Transverse colon (tissue), 4 donors: ENCODE measurements at places on chromosomes 3 and 15. TPM values are rescaled to one million over a fixed set of nuclear protein-coding genes. Genes with fewer than 3 reads are reported as not detected.

DNA sequence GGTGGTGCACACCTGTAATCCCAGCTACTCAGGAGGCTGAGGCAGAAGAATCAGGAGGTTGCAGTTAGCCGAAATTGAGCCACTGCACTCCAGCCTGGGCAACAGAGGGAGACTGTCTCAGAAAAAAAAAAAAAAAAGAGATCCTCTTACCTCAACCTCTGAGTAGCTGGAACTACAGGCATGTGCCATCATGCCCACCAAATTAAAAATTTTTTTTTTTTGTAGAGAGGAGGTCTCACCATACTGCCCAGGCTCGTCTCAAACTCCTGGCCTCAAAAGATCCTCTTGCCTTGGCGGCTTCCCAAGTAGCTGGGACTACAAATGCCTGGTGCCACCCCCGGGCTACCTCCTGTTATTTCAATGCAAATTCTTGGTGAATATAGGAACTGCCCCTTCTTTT is 1.5 kb downstream of the UMPS start:
- no peak for DNase-seq

GRCh38 chr15:40985541-40986330 is 32.5 kb downstream of the CHAC1 start:
- no peak for DNase-seq

DNA sequence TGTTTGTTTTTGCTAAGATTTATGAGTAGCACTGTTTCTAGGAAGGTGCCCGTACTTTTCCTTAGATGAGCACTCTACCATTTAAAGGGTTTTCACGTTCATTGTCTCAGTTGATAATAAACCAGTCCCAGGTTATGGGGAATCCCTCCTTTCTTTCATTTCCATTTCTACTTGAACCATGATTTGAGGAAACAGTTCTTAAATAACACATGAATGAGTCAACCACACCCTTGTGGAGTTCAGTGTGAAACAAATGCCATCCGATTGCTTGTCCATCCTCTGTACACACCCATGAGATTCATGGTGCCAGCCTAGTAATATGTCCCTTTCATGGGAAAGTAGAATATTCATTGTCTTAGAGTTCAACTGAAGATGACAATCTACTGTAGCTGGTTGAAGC is 23.1 kb downstream of the CMTM8 start:
- DNase-seq = no peak

GRCh38 chr15:51108933-51109550 is 14.3 kb upstream of the TNFAIP8L3 start:
- no peak for DNase-seq

DNA sequence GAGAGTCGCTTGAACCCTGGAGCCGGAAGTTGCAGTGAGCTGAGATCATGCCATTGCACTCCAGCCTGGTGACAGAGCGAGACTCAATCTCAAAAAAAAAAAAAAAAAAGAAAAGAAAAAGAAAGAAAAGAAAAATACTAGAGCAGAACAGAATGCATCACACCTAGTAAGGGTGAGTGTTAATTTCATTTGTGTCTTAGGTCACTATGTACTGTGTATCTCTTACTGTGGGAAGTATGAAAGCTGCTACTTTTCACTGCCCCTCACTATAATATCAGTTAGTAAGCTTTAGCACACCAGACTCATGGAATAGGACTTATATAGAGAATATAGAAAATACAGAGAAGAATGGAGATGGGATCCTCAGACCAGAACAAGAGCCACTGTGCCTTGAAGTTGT is 45.9 kb upstream of the RASA2 start:
- no peak for DNase-seq

- no peak for DNase-seq
Measured at GRCh38 chr3:106034313-106034712, 165.5 kb upstream of the CBLB start.

GRCh38 chr15:58433597-58434333 is 2.0 kb downstream of the LIPC start:
- DNase-seq = no peak

GRCh38 chr3:16059711-16060357 is 114.6 kb upstream of the GALNT15 start:
- DNase-seq = no peak

GRCh38 chr3:41053220-41053619 is 146.1 kb upstream of the CTNNB1 start:
- no peak for DNase-seq

GRCh38 chr3:45647148-45647619 is 42.0 kb upstream of the SACM1L start:
- no peak for DNase-seq

- DNase-seq = no peak
Measured at GRCh38 chr3:109188741-109189140, 52.2 kb downstream of the C3orf85 start.

- no peak for DNase-seq
Measured at GRCh38 chr3:39191773-39192172, 622 bp downstream of the XIRP1 start.

DNA sequence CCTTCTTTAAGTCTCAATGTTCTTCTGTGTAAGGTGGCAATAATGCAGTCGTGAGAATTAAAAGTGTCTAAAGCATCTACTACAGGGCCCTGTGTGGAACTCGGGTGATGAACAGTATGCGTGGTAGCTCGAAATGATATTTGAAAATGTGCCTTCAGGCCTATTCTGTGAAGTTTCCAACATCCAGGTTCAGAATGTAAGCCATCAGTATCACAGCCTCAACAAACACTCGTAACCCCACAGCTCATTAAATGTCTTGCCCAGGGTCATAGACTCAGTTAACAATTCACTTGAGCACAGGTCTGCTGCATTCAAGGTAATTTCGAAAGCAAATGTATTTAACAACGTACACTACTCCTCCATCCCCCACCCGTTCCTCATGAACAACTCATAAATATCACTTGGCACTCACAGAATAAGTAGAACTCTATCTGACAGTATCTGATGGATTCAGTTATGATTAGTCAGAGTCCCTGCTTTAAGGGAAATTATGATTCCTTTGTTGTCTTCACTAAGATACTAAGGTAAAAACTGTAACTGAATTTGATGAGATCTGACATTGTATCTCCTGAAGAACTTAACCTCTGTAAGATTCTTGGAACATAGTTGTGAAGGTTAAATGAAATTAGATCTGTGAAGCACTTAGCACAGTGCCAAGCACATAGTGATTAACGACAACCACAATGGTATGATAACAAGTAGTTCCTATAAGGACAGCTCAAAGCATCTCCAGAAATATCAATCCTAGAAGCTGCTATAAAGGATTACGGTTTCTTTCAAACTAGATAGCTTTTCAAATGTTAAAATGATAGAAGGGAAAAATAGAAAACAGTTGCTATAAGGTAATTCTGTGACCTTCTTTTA is 642.3 kb downstream of the TBL1XR1 start:
- DNase-seq = no peak

BTLA gene
- total RNA-seq = 12.9 TPM

DPPA4 gene
- not detected for total RNA-seq

PSTPIP1 gene
- total RNA-seq = 9.5 TPM

PP2D1 gene
- total RNA-seq = not detected

HDC gene
- total RNA-seq = not detected

NR1I2 gene
- total RNA-seq = 96.7 TPM
